ENCODE measurements at places on chromosomes 2 and 18.

DNA sequence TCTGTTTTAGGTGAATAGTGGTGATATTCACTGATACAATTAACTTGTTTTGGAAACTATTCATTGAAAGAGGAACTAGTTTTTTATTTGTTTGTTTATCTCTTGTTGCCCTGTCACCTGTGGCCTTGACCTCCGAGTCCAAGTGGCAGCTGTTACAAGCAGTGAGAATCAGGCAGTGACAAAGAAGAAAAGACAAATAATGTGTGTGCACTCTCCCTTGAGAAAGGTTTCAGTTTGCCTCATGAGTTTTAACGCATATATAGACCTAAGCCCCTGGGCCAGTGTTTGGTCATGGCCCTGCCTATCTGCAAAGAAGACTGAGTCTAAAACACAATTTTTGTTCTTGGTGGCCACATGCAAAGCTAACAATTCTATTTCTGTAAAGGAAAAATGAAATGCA lies 15.3 kb downstream of the KYNU start:
- no peak for DNase-seq

DNA sequence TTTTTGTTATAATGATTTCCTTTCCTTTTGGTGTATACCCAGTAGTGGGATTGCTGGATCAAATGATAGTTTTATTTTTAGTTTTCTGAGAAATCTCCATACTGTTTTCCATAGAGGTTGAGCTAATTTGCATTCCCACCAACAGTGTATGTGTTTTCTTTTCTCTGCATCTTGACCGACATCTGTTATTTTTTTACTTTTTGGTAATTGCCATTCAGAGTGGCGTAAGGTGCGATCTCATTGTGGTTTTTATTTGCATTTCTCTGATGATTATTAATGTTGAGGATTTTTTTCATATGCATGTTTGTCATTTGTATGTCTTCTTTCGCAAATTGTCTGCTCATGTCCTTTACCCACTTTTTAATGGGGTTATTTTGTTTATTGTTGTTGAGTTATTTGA lies 58.1 kb downstream of the ARHGAP25 start:
- no peak for DNase-seq

GRCh38 chr2:27303093-27304025 lies 4.9 kb downstream of the UCN start:
- DNase-seq = peak; percentile 41

- no peak for DNase-seq
These were observed 24.7 kb downstream of the BABAM2 start for GRCh38 chr2:27915191-27915590.

DNA sequence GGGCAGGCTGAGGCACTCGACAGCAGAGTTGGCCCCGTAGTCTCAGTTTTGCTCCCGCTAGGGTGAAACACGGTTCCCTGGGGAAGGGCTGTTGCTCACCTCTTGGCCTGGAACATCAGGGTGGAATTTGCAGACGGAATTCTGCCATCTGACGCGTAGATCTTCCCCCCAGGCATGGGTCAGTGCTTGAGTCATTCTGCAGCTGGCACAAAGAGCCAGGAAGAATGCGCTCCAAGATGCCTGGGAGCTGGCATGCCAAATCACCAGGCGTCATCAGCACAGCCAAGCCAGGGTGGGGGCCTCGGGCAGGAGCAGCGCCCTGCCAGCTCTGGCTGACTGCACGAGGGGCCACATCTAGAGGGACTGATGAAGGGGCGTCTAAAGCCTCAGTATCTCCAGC lies 42.7 kb downstream of the ODC1 start:
- peak; percentile 32 for DNase-seq

DNA sequence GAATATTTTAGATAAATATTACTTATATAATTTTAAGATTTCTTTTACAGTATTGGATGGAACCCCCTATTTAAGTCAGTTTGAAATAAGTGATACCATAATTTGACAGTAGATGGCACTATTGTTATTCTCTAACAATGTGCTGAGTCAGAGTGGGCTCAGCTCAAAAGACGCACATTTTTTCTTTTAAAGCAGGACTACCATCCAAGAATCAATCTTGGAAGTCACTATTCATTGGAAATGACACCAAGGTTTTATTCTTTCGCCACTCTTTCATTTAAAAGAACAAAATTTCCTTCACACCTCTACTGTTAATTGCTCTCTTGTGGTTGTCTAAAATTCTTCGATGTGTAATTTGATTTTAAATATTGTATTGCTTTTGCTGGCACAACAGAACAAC lies 32.6 kb upstream of the SPAG16 start:
- peak; percentile 39 for DNase-seq

Data from fibroblast of skin of left biceps (primary cell).